ENCODE measurements at places on chromosomes 13 and 19.

GRCh38 chr13:40484974-40485373, 181.5 kb downstream of the FOXO1 start:
- DNase-seq = no peak

GRCh38 chr19:46919324-46919723, 58.5 kb downstream of the ARHGAP35 start:
- DNase-seq = no peak

- no peak for DNase-seq
Measured at GRCh38 chr13:93147298-93147645, 79.3 kb upstream of the GPC6 start.

DNA sequence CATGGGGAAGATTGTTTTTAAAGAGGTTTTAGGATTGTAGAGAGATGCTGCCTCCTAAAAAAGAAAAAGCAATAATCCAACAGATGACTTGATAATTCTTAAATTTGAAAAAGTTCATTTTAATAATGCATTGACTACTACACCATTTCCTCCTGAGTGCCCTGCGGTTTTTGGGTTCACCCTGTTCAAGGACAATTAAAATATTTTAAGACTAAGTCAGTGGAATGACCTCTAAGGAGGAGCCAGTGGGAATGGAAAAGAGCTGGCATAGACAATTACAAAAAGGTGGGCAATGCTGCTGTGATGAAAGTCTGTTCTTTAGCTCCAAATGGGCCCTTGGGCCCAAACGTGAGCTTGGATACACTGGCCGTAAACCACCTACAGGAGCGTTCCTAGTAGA, 217.8 kb downstream of the LHFPL6 start:
- DNase-seq = no peak

DNA sequence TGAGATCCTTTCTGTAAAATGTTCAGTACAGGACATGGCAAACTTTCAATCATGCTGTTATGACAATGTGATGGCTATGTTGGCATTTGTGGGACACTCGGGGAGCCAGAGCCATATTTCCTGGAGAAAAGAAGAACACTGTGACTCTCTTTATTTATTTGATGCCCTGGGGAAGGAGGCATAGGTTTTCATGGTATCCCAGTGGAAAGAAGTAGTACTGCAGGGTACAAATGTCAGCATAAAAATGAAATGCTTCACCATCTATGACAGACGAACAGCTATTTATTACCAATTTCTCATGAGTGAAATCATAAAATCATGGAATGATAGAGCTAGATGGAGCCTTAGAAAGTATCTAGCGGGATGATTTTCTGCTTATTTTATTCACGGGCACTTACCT, 217.1 kb downstream of the COL4A1 start:
- no peak for DNase-seq

DNA sequence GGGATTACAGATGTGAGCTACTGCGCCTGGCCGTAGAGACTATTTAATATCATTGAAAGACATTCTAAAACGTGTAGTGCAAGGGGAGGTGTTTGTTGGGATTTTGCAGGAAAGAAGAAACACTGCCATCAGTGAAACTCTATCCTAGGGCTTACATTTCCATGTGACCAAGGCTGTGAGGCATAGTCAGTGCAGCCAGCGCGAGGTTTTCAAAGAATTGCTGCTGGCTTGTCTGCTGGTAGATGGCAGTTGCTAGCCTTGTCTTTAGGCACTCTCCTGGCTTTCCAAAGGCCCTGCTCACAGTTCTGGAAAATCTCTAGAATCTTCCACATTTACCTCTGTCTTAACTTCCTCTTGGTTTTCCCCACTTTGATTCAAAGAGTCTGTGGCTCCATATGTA, 77.5 kb downstream of the GPC6 start:
- no peak for DNase-seq

- DNase-seq = no peak
Measured at GRCh38 chr19:39971380-39972035, 543 bp downstream of the PSMC4 start.

DNA sequence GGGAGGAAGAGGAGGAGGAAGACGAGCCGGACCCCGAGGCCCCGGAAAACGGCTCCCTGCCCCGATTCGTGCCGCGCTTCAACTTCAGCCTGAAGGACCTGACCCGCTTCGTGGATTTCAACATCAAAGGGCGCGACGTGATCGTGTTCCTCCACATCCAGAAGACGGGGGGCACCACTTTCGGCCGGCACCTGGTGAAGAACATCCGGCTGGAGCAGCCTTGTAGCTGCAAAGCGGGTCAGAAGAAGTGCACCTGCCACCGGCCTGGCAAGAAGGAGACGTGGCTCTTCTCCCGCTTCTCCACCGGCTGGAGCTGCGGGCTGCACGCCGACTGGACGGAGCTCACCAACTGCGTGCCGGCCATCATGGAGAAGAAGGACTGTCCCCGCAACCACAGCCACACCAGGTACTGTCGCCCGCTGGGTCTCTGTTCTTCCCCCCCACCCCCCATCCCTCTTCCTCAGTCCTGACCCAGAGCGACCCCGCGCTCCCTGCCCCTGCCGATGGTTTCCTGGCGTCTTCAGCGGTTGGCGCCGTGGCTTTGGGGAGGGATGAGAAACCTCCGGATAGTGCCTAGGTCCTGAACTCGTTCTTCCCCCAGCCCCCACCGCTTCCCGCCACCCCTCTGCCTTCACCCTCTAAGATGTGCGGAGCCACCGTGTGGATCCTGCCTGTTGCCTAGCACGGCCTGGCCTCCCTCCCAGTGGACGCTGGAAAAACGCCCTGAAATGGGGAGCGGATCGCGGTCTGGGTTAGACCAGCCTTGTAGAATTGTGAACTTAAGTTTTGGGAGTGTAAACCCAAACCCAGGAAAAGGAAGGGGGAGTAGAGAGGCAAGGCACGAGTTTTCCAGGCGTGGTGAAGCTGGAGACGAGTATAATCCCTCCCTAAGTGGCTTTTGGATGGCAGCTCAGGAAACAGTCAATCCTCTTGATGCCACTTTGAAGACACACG, 1.5 kb downstream of the HS6ST3 start:
- peak; percentile 14 for DNase-seq

DNA sequence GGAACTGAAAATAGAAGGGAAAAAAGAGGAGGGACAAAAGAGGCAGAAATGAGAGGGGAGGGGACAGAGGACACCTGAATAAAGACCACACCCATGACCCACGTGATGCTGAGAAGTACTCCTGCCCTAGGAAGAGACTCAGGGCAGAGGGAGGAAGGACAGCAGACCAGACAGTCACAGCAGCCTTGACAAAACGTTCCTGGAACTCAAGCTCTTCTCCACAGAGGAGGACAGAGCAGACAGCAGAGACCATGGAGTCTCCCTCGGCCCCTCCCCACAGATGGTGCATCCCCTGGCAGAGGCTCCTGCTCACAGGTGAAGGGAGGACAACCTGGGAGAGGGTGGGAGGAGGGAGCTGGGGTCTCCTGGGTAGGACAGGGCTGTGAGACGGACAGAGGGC, at the start of gene CEACAM5:
TSS of gene CEACAM5 (plus strand) at position 146 of the 400 bp plus-strand sequence. CDS start at position 252, 106 bp downstream.
- DNase-seq = no peak

- DNase-seq = no peak
Measured at GRCh38 chr13:26571518-26571917, 14.0 kb downstream of the WASF3 start.

DNA sequence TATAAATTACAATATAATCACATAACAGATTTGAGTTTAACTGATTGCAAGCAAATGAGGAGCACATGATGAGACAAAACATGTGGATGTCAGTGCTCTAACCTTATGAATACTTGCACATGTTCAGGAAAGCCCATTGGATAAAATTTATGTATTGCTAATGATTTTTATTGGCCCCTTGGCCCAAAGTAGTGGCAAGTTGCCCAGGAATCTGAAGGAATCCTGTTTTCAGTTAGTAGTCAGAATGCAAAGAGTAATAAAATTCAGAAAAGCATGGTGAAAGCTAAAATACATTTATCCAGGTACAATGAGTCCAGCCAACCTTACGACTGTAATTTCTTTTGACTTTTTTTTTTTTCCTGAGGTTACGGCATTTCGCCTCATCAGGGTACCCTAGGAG, 1539.4 kb downstream of the EFNB2 start:
- no peak for DNase-seq

DNA sequence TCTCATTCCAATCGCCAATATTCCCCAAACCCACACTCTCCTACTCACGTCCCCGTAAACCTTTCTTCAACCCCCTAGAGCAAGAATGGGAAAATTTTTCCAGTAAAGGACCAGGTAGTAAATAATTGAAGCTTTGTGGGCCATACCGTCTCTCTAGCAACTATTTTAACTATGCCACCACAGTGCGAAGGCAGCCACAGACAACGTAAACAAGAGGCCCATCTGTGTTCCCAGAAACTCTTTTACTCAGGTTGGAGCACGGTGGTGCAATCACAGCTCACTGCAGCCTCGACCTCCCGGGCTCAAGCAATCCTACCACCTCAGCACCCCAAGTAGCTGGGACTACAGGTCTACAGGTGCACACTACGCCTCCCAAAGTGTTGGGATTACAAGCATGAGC, 3.0 kb downstream of the DPRX start:
- no peak for DNase-seq

DNA sequence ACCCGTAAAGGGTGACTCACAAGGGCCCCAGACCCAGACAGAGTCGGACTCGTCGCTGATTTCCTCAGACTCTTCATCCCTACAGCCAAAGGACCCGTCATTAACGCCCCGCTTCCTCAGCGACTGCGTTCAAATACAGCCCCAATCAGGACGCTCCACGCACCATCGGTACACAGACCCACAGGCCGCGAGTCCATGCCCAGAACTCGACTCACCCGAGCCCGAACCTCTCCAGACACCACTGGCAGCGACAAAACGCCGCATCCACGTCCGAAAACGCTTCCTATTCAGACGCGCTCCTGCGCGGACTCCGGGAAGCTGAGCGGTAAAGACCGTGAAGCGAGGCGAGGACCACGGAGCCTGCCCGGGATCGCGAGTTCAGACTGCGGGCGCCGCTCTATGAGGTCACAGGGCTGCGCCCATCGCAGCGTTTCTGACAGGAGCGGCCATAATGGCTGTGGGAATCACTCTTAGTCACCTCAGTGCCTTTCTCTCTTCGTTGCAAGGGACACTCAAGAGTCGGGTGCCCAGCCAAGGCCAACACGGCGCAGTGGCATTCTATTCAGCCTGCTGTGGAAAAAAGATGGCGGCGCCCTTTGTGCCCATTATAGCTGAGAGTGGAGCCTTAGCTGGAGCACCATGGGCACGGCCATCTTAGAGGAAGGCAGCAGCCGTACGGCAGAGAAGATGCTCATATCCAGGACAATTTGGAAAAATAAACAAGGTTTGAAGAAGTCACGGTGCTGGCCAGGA, at the start of gene ZNF614:
TSS of gene ZNF614 (minus strand) at position 353 of the 753 bp plus-strand sequence. CDS start 2,634 bp downstream, outside the sequence.
- peak; percentile 68 for DNase-seq

DNA sequence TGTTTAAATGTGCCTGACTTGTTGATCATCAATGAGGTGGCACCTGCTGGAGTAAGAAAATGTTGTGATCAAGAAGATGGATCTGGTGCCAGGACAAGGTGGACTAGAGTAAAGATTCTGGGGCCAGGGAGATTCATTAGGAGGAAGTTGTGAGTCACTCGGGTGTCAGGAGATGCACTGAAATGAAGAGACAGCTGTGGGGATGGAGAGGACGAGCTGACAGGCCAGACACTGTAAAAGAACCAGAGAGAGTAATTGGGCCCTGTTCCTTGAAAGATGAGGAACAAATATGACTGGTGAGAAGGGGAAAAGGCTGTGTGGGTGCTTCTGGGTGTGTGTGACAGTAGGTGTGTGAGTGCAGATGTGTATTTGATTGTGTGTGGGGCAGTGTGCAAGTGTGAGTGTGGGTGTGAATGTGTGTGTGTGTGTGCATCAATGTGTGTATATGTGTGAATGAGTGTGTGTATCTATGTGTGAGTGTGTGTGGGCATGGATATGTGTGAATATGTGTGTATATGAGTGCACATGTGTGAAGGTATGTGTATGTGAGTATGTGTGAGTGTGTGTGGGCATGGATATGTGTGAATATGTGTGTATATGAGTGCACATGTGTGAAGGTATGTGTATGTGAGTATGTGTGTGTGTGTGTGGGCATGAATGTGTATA, 260.5 kb downstream of the RFC3 start:
- no peak for DNase-seq

DNA sequence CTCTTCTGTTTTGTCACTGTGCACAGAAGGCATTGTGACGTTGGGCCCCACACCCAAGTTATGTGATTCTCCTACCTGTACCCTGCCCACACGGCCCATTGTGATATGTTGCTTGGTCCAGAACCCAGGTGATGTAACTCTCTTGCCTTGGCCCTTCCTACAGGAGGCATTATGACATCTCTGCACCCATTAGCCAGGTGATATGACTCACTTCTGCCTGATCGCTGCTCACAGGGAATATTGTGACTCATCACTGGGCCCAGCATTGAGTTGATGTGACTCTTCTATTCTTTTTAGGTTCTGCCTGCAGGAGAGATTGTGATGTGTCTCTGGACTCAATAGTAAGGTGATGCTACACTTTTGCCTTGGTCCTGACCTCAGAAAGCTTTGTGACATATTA, 65.4 kb upstream of the ZNF91 start:
- no peak for DNase-seq

- no peak for DNase-seq
Measured at GRCh38 chr13:43942286-43942685, 62.6 kb downstream of the LACC1 start.

DNA sequence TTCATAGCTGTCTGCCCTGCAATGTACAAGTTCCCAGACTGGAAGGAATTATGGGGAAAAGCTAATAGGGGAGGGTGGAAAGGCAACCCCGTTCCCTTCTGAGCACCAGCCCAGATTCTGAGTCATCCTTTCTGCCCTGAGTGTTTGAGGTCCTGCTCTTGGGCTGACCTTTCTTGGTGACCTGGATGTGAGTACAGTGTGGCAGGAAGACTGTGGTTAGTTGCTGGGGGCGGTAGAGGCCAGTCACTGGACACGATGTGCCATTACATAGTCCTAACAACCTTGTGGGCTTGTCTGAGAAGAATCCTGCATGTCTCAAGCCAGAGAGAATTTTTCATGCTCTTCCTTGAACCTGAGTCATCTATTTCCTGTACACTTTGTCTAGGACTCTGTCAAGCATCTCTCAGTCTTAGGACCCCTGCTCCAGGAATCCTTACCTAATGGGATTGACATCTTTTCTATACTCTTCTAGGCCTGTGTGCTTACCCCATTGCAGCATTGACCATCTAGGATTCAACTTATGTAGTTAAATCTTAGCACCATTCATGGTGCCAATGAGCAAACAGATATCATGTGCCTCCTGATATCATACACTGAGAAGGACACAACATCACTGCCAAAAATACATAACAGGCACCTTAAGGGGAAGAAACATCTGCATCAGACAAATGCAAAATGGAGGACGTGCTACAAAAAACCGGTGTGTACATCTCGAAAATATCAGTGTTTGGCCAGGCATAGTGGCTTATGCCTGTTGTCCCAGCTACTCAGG, 8.1 kb upstream of the ANGPTL4 start:
- DNase-seq = no peak

All from progenitor cell of endocrine pancreas (in vitro differentiated cells).